ENCODE measurements at places on chromosomes 1 and 21.

DNA sequence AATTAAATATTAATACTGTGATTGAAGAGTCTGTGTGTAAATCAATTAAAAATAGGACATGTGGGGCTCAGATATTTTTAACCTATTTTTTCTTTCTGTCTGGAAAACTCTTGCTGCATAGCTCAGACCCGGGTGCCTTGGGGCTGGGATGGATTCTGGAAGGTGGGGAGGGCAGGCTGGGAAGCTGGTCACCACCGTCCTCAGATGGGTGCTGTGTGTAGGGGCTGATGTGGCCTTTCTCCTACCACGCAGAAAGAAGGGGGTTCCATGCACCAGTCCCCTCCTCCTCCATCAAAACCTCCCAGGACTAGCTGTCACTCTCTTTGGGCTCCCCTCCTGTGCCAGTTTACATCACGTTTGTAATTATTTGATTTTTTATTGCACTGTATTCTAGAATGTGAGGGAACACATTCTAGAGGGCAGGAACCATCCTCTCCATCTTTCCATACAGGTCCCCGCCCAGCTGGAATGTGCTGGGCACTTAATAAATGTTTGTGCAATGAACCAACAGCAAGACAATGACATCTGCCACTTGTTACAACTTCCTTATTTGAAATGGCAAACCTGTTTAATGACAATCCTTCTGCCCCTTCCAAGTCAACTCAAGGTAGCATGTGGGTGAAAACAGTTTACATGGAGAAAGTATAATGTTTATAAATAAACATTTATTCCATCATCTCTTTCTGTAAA lies 104.3 kb downstream of the EDEM3 start:
- no peak for DNase-seq

- no peak for DNase-seq
Measured at GRCh38 chr1:184534690-184535089, 147.9 kb downstream of the C1orf21 start.

DNA sequence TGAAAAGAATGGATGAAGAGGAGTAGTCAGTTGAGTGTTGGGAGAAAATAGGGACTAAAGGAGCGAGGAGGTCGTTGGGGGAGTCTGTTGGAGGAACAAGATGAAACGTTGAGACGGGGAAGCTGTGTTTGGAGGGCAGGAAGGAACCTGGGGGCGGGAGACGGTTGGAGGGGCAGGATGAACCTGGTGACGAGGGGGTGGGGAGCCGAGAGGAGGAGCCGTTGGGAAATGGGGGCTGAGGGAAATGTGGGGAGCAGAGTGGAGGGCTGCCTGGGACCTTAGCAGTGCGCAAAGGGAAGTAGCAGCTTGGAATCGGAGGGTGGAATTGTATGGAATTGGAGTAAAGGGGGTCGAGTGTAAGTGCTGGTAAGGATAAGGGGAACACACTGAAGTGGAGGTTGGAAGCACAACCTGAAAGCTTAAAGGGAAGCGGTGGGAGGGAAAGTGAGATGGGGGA lies 630 bp downstream of the MTF2 start:
- peak; percentile 19 for DNase-seq

DNA sequence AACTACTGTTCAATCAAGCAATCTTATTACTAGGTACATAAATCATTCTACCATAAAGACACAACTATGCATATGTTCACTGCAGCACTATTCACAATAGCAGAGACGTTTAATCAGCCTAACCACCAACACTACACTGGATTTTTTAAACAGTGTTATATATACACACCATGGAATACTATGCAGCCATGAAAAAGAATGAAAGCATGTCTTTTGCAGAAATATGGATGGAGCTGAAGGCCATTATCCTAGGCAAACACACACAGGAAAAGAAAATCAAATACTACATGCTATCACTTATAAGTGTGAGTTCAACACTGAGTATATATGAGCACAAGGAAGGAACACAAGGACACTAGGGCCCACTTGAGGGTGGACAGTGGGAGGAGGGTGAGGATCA lies 159.2 kb downstream of the DPYD start:
- DNase-seq, result no peak

GRCh38 chr1:33374336-33375105 lies 53.6 kb upstream of the A3GALT2 start:
- DNase-seq, result no peak

- no peak for DNase-seq
Measured at GRCh38 chr1:180674603-180675530, 43.0 kb downstream of the XPR1 start.

GRCh38 chr1:14713077-14713476 lies 114.6 kb downstream of the KAZN start:
- DNase-seq, result no peak

DNA sequence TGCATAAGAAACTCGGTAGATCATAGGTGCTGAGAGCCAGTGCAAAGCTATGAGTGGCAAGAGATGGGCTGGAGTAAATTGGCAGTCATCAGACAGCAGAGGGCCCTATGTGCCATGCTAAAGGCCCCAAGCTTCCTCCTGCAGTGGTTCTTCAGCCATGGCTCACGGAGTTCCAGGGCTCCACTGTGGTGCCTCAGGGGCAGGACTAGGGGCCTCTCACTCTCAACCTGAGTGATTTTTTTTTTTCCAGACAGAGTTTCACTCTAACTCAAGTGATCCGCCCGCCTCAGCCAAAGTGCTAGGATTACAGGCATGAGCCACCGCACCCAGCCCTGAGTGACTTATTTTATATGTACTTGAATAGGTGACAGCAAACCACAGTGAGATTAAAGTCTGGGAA lies 10.4 kb upstream of the GJA8 start:
- no peak for DNase-seq

DNA sequence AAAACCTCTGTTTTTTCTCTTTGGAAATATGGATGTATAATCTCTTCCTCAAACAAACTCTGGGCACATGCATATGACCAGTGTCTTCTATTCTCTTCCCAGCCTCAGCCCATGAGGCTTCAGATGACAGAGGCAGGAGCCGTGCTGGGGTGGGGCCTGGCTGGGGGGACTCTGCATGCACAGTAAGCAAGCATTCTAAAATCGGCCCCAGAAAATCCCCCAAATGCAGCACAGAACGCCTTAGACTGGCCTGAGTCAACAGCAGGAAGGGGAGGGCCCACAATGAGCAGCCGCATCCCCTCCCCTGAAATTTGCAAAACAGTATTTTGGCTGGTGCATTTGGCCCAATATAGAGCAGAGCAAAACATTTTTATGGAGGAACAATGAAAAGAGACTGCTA lies 47.8 kb downstream of the ITPKB start:
- DNase-seq, result no peak

DNA sequence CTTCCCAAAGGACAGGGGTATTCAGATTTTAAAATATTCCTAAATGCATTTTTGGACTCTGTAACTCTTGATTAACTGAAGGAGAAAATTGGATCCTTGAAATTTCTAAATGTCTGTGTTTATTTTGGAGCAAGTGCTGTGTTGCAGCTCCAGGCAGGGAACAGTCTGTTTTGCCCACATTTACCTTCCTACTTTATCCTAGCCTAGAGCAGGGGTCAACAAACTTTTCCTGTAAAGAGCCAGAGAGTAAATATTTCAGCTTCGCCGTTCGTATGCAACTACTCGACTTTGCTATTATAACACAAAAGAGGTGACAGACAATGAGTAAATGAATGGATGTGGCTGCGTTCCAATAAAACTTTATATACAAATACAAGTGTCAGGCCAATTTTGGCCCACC lies 402.2 kb downstream of the GPATCH2 start:
- DNase-seq, result no peak

DNA sequence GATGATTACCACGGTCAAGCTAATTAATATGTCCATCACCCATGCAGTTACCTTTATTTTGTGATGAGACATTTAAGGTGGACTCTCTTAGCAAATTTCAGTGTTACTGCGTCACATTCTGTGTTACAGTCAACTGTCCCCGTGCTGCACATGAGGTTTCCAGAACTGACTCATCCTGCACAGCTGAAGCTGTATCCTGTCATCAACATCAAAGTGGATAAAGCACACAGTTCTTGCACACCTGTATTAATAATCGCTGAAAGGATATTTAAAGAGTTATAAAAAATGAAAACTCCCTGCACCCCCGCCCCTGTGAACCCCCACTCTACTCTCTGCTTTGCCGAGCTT lies 3.4 kb upstream of the KRTAP10-5 start:
- no peak for DNase-seq

All from germinal center (tissue), 1 donor.